ENCODE measurements at places on chromosomes 2 and 18. TPM values are rescaled to one million over a fixed set of nuclear protein-coding genes. Genes with fewer than 3 reads are reported as not detected.
A peak's percentile ranks its signal among the peaks of the same experiment; 100 is the strongest.

DNA sequence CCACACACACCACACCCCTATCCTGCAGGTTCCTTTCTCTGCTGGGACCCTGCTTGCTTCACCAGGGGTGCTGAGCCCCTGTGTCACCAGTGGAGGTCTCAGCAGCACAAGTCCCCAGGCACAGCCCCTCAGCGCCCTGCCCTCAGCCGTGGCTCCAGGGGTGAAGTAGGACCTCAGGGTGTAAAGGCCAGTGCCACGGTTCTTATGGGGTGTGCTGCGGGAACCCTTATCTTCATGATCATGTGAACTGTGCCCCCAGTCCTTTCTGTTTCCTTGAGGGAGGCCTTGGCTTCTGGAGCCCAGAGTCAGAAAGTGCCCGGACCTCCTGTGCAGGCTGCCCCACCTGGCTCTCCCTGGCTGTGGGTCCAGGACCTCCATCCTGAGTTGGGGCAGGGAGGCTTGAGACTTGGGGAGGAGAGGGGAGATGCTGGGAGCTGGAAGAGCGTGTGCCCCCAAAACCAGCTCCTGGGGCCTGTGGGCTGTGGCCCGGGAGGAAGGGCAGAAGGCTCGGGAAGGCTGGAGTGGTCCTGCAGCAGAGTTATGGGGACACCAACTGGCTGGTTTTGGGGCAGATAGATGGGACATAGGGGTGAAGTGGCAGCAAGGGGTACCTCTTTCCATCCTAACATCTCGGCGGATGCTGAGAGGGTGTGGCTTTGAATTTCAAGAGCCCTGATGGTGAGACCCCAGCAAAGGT is 20.2 kb upstream of the KLF11 start:
- DNase-seq, result no peak

DNA sequence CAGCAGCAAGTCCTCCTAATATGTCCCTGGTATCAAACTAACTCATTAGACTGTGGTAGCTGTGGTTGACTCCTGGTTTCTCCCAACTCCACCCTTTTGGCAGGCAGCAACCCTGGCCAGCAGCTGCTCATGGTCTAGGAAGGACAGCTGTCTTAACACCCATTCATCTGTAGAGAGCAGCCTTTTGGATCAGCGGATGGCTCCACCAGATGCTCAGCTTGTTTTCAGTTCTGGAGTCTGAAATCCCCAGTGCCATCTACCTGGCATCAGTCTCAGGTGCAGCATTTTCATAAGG is 100.5 kb downstream of the SPOPL start:
- DNase-seq, result no peak

DNA sequence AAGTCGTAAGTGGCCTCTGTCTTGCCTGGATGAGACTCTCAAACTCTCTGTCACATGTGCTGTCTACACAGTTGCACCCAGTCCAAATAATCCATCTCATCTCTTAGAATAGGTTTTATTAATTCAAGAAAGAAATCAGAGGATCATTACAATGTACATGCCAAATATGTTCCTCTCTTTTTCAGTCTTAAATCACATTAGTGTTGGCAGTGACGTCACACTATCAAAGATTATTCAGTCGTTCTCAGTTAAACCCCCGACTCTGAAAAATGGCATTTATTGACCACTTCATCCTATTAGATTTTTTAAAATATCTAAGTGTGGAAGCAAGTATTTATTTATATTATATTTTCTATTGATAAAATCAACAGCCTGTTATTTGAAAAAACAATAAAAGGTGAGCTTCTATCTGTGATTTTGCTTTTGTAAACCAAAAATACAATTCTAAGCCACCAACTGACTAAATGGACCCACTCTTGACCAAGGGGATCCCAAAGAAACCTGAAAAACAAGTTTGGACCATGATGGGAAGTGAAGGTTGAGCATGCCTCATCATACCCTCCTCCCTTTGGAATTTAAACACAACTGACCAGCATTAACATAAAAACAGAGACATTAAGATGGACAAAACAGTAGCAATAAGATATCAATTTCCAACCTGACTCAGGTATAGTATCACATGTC is 1894.4 kb upstream of the LRRTM1 start:
- DNase-seq, result no peak

- peak; percentile 79 for DNase-seq
Measured at GRCh38 chr2:72915907-72916742, 1.2 kb upstream of the EMX1 start.

GRCh38 chr2:54176577-54176976 is 61.2 kb downstream of the ACYP2 start:
- peak; percentile 38 for DNase-seq

- DNase-seq, result peak; percentile 61
Measured at GRCh38 chr2:98269274-98269673, 77.0 kb upstream of the CNGA3 start.

DNA sequence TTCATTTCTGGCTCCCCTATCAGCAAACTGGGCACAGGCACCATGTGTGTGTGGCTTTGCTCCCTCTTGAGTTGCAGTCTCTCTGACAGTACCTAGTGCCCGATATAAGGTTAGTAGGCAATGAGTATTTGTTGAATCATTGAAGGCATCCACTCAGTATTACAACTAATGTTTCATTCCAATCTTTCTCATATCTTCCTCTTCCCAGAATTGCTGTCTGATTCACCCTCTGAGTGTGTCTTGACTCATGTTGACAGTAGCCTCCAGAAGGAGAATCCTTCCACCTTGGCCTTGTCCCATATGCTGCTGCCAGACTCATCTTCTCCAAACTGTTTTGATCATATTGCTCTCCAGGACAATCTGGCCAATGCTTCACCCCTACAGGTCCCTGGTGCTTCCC is 202.5 kb downstream of the LRRTM1 start:
- DNase-seq, result no peak

GRCh38 chr18:47151439-47151838 is 1.1 kb upstream of the HDHD2 start:
- peak; percentile 21 for DNase-seq

DNA sequence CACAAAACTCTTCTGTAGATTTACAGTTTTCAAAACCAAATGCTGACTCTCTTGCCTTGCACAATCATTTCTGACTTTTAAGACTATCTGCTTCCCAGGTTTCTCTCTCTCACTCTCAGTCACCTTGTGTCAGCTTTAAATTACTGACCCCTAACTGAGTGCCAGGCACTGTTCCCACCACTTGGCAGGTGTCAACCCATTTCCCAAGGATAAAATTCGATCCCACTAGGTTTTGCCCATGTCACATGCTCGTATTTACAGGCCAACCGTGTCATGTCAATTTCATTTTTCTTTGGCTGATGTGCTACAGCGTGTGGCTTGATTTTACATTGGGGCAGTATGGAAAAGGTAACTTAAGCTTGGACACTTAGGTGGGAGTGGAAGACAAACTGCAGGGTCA is 26.1 kb upstream of the LMAN1 start:
- no peak for DNase-seq

GRCh38 chr2:234994438-234995321 is 42.9 kb downstream of the SH3BP4 start:
- DNase-seq, result no peak

- DNase-seq, result peak; percentile 39
Measured at GRCh38 chr2:236562434-236562833, 7.2 kb upstream of the ACKR3 start.

DNA sequence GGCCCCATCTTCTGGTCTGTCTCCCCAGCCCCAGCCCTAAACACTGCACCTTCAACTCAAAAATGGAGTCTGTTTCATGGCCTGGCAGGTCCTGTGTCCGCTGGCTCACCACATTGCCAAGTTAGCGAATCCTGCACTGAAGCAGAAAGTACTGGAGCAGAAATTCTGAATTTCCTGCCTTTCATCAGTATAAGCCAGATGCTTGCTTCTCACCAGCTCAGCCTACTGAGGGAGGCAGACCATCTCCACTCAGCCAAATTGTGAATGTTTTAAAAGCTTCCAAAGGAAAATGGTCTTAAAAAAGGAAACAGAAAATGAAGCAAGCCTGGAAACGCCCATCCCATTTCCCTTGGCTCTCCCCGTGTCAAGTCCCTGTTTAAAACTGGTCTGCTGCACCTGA is 157.8 kb downstream of the C1D start:
- no peak for DNase-seq

DNA sequence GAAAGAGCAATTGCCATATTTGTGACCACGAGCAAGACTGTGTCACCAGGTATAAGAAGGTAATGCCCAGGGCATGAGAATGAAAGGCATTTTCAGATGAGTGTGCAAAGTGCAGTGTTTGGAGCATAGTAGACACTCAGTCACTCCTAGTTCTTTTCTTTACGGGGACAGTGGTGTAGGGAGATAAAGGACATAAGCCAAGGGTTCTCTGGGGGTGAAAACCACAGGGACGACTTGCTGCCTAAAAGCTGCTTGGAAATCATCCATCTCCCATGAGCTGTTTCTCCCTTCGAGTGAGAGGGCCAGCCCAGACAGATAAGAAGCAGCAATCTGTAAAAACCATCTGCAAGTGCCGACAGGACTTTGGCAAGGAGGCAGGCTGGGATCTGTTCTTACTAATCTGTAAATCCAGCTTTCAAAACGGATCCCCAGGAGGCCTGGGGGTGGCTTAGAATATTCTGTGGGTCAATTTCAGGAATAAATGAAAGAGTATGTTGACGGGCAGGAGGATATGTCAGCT is 221.6 kb downstream of the LPIN1 start:
- DNase-seq, result peak; percentile 46

DNA sequence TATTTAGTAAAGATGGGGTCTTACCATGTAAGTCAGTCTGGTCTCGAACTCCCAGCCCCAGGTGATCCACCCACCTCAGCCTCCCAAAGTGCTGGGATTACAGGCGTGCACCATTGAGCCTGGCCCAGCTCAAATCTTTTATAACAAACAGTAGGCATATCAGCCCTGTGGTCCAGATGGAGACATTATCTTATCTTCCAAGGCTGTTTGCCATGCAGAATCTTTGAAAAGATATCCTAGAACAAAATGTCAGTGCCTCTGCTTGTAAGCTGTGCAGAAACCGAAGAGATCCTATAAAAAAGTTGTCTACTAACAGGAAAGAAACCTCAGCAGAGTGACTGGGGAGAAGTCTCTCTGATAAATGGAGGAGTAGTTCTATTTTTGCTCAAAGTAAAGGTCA is 142.1 kb downstream of the PTH2R start:
- no peak for DNase-seq

DNA sequence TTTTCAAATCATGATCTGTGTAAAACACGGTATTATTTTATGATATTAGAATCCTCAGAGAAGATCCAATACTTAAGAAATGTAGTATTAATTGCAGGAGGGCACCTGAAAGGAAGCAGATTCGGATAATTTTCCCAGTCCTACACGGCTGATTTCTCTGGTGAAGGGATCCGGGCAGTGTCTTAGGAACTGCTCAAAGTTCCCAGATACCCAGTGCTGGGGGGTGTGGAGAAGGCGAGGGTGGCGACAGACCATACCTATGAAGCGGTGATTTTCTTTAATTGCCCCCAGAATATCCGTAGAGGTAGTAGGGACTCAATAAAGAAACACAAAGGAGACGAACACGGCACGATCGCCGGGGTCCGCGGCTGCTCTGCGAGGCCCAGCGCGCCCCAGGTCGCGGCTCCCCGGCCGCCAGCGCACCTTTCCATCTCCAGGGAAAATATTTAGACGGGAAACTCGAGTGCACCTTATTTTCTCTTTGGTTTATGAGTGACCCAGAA is 1.4 kb upstream of the SOX11 start:
- no peak for DNase-seq

DNA sequence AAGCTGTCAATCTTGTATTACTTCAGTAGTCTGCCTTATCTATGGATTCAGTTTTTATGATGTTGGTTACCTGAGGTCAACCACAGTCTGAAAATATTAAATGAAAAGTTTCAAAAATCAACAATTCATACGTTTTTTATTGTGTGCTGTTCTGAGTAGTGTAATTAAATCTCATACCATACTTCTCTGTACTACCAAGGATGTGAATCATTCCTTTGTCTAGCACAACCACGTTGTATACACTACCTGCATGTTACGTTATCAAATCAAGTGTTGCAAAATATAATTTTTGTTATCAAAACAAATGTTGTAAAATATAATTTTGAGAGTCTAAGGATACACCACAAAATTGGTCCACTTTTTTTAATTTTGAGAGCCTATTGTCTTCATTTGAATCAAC is 590.2 kb upstream of the SETBP1 start:
- no peak for DNase-seq

DNA sequence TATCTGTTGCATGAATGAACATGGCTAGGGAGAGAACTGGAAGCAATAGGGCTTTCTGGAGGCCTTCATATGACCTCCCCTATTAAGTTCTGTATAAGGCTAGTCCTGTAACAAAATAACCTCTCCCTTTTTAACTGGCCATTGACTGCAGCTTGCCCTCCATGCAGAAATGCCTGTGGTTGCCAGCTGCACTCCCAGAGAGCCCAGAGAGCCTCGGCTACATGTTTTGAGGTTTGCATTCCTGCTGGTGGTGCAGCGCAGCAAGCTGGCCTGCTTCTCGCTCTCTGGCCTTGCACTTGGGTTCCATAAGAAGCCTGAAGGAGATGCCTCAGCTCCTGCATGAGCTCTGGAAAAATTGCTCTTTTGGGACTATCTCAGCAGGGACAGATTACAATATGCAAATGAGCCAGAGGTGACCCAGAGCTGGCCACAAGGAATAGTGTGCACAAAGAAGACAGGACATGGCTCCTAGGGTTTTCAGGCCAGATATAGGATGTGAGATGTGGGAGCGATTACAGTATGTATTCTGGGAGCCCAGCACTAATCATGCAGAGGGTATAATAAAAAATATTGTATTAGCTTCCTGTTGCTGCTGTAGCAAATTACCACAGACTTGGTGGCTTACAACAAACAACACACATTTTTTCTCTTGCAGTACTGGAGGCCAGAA is 186.7 kb downstream of the INSIG2 start:
- no peak for DNase-seq

DNA sequence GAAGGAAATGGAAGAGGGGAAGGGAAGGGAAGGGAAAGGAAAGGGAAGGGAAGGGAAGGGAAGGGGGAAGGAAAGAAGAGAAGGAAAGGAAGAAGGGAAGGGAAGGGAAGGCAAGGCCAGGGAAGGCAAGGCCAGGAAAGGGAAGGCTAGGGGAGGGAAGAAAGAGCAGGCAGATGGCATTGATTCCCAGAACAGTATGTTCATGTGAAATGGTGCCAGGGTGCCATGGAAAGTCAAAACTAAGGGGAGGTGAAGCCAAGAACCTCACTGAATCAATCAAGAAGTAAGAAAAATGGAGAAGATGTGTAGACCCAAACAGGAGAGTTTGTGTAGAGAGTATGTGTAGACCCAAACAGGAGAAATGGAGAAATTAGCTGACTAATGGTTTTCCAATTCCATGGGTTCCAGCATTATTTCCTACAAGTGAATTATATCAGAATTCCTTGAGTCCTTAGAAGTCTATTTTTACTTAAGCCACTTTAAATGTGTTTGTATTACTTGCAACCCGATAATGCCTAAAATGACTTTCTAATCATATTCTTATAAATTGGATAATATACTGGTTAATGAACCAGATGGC is 367.6 kb downstream of the TXNL1 start:
- no peak for DNase-seq

GRCh38 chr2:85797263-85797660 is 43.5 kb downstream of the ATOH8 start:
- no peak for DNase-seq

- DNase-seq, result no peak
Measured at GRCh38 chr2:202720226-202720625, 85.5 kb downstream of the FAM117B start.

Gene CPO
- polyA plus RNA-seq, result not detected

Gene ABCG5
- polyA plus RNA-seq, result not detected

Gene TSPYL6
- not detected for polyA plus RNA-seq

Gene VAMP5
- polyA plus RNA-seq, result 9.8 TPM

Gene MC5R
- polyA plus RNA-seq, result not detected

Gene XDH
- polyA plus RNA-seq, result 0.33 TPM

Gene C2orf78
- polyA plus RNA-seq, result 0.02 TPM

Gene C2orf74
- 24.1 TPM for polyA plus RNA-seq

Gene RIT2
- polyA plus RNA-seq, result 0.06 TPM
